AG04450 (cell line): ENCODE measurements at places on chromosomes 11 and 22. TPM values are rescaled to one million over a fixed set of nuclear protein-coding genes. Genes with fewer than 3 reads are reported as not detected.

DNA sequence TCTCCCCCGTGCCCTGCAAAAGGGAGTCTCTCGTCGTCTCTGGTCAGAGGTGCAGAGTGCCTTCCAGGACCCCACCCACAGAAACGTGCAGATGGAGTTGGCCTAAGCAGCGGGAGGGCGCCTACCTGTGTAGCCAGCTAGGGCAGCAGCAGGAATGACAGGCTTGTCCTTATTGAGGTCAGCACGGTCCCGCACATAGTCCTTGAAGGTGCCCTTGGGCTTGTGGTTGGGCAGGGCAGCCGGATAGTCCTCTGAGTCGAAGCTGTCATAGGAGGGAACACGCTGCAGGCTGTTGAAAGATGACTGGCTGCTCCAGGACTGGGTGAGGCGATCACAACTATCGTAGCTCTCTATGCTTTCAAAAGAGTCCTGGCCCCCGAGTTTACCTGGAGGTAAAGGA, 107.3 kb downstream of the ETS1 start:
- no peak for DNase-seq

GRCh38 chr11:27672836-27673464, 27.3 kb downstream of the BDNF start:
- DNase-seq = no peak

GRCh38 chr22:45883811-45884170, 93.2 kb downstream of the WNT7B start:
- no peak for DNase-seq

DNA sequence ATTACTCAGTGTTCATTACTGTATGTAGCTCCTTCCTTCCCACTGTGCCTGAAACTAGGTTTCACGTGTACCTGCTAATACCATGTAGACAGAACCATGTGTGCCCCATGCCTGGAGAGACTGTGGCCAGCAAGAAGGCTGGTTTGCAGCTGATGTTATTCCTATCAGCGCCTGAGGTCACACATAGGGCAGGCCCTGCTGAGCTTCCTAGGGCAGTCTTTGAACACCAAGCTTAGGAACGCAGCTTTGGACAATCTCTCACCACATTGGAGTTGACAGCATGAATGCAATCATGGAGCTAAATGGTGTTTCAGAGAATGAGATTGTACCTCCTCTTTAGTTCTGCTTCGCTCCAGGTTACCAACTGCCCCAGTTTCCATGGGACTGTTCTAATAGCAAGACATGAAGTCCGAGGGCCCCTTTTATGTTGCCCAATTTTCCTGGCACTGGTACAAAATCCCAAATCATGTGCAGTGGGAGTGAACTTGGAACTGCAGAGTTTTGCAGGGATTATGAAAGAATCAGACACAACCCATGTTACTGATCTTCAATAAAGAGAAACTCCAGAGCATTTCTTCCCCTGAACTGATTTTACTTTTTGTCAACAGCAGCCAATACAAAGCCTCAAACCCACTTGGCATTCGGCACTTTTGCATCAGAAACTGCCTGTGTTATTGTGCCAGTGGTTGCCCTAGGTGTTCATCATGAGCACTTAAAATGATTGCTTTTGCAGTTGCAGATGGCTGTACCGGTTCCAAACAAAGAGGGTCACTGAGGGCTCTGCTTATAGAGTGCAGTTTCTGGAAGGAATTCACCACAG, 154.2 kb upstream of the TTC12 start:
- DNase-seq = no peak

Gene NECTIN1
- polyA plus RNA-seq = 2.8 and 4.5 TPM in 2 replicates

DNA sequence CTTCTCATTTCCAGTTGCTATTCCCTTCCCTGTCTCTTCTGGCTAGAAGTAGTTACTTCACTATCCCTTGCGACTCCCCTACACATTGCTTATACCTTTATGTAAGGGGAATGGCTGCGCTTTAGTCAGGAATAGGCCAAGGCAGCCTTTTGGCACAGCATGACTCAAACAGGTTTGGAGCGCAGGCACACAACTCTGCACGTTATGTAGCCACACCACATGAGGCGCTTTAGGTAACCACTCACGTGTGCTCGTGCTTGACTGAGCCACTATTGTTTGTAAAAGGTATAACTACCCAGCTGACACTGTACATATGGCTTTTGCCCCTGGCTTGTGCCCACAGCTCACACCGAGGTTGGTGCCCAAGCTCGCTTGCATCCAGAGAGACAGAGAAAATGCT, 46.7 kb upstream of the LIPT2 start:
- no peak for DNase-seq

Gene CCDC81
- polyA plus RNA-seq = 1.7 and 2.3 TPM in 2 replicates

DNA sequence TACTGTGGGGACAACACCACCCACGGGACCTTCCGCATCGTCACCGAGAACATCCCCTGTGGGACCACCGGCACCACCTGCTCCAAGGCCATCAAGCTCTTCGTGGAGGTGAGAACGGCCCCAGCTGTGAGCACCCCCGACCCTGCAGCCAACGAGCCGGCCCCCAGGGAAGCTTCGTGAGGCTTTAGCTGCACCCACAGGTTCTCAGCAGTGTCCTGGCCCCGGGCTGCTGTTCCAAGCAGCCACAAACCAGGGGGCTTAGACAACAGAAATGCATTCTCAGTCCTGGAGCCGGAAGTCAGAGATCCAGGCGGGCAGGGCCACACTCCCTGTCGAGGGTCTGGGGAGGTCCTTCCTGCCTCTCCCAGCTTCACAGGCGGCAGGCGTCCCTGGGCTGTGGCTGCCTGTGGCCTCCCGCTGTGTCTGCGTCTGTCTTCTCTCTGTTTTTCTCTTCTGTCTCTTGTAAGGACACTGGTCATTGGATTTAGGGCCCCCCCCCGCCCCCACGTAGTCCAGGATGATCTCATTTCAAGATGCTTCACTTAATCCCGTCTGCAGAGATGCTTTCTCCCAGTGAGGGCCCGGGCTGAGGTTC, 12.5 kb downstream of the MUC5B start:
- DNase-seq = no peak

DNA sequence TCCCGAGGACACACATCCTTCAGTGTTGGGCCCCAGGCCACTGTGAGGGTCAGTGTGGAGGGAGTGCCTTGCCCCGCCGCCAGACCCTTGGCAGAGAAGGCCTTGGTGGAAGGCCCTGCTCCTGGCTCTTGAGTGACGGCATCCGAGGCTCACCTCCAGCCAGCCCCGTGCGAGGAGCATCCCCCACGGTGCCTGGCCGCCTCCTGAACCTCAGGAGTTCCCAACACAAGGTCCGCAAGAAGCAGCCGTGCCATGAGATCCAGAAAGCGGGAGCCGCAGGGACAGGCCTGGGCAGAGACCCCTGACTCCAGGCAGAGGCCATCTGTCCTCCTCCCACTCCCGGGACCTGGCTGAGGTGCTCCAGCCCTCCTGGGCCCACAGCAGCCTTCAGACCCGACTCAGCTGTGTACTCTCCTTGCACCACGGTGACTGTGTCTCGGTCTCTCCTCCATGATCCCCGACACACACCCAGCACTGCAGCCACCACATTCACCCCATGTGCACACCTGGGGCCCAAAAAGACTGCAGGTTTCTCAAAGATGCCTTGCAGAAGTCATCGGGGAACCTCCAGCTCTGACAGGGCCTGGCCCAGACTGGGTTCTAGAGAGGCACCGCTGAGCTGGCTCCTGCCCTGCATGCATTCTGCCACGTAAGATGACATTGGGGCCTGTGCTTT, 870.2 kb downstream of the BRD1 start:
- no peak for DNase-seq

DNA sequence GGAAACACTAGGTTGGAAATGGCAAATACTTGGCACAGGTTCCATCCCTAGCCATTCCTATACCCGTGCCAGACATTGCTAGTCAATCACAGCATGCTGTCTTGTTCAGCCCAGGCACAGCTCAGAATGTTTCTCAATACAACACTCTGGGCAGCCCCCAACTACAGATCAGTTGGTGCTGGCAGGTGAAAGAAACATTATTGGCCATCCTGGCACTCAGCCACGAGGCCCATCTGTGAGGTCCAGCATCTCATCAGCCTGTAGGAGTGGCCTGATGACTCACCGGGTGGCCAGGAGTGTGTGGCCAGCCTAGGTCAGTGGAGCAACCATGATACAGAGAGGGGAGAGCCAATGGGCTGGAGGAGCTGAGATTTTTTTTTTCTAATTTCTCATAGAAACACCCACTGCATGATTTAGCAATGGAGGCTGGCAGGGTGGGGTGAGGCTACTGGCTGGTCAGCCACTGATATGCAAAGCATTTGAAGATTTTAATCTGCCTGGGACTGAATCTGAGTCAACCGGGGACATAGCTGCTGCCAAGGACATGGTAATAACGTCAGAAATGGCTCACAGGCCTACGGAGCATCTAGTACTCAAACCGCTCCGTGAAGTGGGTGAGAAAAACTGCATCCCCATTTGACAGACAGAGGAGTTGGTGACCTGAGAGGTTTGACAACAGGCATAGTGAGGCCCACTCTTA, 5.4 kb downstream of the MYO18B start:
- DNase-seq = peak; percentile 36

DNA sequence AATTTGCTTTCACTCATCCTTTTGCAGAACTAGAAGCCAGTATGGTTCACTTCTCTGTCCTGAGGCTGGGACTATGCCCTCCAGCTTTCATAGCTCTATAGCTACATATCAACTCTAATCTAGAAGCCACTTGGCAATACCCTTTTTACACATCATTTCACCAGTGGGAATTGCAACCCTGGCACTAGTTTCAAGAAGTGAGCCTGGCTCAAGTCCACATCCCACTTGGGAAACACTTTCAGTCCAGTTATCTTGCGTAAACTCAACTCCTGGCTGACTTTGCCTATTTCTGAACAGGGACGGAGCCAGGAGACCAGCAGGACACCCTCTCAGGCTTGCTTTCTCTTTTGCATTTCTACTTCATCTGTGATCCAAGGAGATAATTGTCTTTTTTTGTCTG, 19.9 kb upstream of the FAT3 start:
- no peak for DNase-seq

GRCh38 chr11:129259931-129260348, 67.8 kb upstream of the ARHGAP32 start:
- DNase-seq = no peak

DNA sequence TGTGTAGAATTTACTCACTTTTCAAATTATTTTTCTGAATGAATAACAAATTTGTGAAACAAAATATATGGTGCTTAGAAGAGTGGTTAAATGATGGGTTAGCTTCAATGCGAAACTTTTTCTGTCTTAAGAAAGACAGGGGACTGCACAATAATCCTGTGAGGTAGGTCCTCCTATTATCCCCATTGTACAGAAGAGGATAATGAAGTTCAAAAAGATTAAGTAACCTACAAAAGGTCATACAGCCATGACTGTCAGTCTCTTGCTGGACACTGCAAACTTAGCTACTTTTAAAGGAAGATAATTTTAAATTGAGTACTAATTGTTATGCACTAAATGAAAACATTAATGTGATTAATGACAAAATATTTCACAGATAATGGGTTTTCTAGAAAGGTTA, 5.0 kb downstream of the OOSP3 start:
- DNase-seq = no peak
